CD4-positive, alpha-beta T cell treated with Interleukin-21 for 1 hour (primary cell): ENCODE measurements at places on chromosomes 16 and 17.

DNA sequence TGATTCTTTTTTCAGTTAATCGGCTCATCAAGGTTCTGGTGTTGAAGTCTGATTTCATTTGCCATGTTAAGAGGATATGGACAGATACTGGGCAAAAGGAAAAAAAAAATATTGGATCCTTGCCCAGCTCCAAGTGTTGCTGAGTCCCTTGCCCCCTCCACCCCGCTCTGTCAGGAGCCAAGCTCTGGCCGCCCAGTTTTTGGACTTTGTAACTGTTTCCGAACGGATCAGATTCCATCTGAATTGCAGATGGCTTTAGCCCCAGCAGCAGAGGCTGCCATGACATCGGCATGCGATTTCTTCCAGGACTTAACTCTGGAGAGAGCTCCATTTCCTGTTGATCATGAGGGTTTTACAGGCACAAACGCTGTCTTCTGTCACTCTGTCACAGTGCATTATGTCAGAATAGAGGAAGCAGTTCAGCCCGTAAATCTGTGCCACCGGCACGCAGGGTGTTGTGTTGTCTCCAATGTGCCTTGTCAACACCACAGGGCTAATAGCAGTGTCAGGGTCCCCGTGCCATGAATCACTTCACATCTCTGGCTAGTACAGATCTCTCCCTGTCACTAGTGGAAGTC is 615.6 kb downstream of the MAF start:
- no peak for DNase-seq

- DNase-seq, result no peak
These were observed 211.4 kb downstream of the BCAS3 start for GRCh38 chr17:60888812-60889709.

- DNase-seq, result no peak
These were observed 841.0 kb upstream of the EEF2KMT start for GRCh38 chr16:5938607-5939006.

DNA sequence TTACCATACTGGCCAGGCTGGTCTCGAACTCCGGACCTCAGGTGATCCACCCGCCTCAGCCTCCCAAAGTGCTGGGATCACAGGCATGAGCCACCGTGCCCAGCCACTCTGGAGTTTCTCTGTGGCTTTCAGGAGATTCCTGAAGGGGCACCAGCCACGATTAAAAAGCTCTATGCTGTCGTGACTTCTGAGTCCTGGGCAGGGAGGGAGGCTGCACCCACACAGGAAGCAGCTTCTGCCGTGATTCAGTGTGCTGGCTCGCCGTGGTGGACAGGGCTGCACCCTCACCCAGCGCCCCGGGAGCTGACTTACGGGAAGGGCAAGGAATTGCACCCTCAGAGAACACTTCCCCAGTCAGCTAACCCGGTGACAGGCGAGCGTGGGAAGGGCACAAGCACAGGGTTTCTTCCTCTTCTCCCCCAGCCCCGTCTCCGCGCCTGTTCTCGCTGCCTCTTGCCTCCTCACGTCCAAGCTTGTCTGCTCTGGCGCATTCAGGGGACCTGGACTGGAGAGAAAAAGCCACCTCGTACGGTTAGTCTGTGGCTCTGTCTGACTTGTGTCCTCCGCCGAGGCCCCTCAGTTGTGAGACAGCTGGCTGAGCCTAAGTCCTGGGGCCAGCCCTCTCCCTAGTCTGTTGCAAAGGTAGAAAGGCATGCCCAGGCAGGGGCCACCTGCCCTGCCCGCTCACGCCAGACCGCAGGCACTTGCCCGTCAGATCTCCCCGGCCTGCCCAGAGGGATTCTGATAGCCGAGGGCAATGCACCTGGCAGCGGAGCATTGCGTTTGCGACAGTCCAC is 145.0 kb downstream of the SEC14L1 start:
- peak; percentile 11 for DNase-seq

GRCh38 chr17:1736348-1737281 is 6.1 kb upstream of the SERPINF2 start:
- DNase-seq, result peak; percentile 14

- peak; percentile 88 for DNase-seq
These were observed 4.3 kb downstream of the KAT2A start for GRCh38 chr17:42116705-42117396.

DNA sequence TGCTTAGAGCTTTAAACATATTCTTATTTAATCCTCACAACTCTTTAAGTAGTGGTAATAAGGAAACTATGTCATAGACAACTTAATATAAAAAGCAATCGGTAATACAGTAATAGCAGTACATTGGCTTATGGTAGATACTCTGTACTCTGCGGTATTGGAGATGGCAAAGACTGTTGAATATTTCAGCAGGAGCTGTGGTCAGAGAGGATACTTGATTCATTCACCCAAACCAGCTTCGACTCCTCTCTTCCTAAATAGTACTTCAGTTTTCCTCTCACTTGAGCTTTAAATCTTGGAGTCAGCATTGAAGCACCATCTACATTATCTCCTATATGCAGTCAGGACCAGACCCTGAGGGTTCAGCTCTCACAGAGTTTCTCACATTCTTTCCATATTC is 169.3 kb downstream of the CYB561 start:
- DNase-seq, result no peak

GRCh38 chr17:10033959-10034358 is 128.9 kb upstream of the RCVRN start:
- DNase-seq, result peak; percentile 13

- peak; percentile 23 for DNase-seq
These were observed 7.1 kb downstream of the ERBB2 start for GRCh38 chr17:39706921-39707337.

- DNase-seq, result no peak
These were observed 968.1 kb upstream of the GOT2 start for GRCh38 chr16:59701963-59702930.

GRCh38 chr17:45009676-45010467 is 41.6 kb downstream of the DCAKD start:
- no peak for DNase-seq

DNA sequence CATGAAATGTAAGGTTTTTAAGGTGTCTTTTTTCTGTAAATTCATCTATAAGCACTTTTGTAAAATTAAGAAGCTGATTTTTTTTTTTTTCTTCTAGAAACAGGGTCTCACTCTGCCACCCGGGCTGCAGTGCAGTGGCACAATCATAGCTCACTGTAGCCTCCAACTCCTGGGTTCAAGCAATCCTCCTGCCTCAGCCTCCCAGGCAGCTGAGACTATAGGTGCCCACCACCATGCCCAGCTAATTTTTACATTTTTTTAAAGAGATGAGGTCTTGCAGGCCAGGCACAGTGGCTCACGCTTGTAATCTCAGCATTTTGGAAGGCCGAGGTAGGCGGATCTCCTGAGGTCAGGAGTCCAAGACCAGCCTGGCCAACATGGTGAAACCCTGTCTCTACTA is 4.5 kb upstream of the CYB5B start:
- no peak for DNase-seq

- no peak for DNase-seq
These were observed 86.3 kb upstream of the GOT2 start for GRCh38 chr16:58820411-58820810.

GRCh38 chr16:89366561-89367537 is 123.5 kb downstream of the ANKRD11 start:
- no peak for DNase-seq

DNA sequence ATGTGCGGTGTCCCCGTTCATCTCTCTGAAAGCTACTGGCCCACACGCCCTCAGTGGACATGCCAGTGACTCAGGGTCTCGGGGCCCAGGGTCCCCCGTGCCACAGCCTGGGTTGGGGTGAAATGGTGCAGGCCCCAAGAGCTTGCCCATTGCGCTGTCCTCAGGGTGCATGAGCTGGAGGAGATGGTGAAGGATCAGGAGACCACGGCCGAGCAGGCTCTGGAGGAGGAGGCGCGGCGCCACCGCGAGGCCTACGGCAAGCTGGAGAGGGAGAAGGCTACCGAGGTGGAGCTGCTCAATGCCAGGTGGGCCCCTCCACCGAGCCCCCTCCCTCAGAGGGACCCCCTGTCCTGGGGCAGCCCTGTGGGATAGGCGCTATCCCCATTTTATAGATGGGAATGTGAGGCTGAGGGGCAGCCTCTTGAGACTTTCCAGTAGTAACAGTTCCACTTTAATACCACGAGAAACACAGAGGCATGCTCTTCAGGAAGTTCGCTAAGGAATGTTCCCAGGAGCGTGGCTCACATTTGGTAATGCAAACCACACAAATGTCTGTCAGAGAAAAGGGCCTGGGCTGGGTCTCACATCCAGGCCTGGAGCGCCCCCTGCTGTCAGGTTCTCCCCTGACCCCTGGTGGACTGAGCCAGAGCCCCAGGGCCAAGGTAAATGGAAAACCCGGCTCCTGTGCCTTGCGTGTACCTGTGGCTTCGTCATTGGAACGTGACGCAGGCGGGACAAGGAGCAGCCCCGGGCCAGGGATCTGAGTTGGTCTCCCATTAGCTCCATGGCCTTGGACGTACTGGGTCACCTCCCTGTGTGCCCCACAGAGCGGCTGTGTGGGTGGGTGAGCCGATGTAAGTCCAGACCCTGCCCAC is 133.7 kb downstream of the RAB11FIP4 start:
- peak; percentile 84 for DNase-seq

DNA sequence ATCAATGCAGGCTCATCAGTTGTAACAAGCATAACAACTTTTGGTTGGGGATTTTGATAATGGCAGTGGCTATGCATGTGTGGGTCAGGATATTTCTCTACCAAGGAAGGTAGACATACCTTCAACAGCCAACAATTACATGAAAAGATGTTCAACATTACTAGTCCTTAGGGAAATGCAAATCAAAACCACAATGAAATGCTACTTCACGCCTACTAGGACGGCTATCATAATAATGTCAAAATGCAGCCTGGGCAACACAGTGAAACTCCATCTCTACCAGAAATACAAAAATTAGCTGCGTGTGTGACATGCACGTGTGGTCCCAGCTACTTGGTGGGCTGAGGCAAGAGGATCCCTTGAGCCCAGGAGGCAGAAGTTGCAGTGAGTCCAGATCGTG is 7.3 kb upstream of the SLC5A10 start:
- no peak for DNase-seq

GRCh38 chr16:89173174-89173921 is 1.8 kb downstream of the CDH15 start:
- DNase-seq, result no peak

GRCh38 chr16:78576941-78577340 is 477.5 kb downstream of the WWOX start:
- DNase-seq, result no peak

DNA sequence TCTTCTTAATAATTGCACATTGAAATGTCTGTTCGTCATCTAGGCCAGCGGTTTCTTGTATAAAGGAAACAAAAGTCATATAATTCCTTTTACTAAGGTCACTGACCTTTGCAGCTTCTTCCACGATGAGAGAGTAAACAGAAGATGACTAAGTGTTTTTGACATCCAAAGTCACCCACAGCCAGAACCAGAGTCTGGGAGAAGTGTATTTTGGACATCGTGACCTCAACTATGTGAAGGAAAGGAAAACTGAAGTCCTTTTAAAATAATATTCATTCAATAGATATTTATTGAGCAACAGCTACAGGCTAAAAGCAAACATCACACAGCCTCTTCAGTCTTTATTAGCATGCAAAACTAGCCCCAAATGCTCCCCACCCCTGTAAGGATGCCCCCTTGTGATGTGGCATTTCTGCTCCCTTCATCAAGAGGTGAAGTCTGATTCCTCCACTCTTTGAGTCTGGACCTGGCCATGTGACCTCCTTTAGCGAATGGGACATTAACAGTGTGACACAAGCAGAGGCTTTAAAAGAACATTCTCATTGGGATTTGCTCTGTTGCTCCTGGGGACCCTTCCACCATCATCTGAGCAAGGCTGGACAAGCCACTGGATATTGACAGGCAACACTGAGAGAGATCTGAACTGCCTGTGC is 8.1 kb upstream of the PMP22 start:
- DNase-seq, result no peak

DNA sequence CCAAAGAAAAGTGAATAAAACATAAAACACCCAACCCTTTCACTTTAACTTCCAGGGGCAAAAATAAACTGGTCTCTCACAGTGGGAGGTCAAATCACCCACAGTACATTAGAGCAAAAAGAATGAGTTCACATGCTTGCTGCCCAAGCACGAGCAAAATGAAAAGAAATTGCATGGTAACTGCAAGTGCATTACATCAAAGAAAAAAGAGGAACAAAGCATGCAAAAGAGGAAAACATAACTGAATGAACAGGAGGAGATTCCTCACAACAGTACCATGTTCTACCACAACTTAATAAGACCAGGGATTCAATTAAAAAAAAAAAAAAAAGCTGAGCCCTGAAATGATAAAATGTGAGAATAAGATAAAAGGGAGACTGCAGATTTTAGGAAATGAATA is 12.3 kb downstream of the DNAH2 start:
- no peak for DNase-seq

DNA sequence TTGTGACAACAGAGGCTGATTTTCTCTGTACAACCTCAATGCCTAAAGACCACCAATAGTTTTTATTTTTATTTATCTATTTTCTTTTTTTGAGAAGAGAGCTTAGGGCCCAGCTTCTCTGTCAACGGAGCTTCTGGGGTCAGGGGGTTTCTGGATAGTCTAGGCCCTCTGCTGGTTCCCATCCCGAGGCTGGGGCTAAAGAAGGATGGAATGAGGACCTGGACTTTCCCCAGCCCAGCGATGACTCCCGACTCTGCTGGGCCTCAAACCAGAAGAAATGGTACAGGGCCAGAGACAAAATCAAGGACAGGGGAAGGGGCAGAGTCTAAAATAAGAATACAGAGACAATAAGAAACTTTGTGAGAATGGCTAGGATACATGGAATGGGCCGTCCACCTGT is 5.7 kb upstream of the TSPOAP1 start:
- no peak for DNase-seq

- DNase-seq, result no peak
These were observed 25.1 kb downstream of the C16orf54 start for GRCh38 chr16:29720703-29721102.

DNA sequence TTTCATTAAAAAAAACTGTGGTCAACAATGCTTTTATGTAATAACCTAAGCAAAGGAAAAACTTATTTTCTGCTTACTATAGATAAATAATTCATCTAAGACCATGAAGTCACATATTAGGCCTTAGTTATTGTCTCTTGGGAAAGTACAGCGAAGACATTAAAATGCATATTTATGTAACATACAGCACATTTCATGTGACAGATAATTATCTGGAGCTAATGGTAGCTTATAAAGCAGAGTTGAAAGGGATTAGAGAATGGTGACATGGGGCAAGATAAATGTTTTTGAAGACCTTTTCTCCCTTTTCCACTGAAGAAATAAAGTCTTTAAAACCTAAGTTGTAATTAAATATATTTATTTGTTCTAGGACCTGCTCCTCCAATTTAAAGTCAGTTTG is 9.7 kb downstream of the MEIOC start:
- DNase-seq, result no peak
